ENCODE measurements at places on chromosomes 1 and 21.

DNA sequence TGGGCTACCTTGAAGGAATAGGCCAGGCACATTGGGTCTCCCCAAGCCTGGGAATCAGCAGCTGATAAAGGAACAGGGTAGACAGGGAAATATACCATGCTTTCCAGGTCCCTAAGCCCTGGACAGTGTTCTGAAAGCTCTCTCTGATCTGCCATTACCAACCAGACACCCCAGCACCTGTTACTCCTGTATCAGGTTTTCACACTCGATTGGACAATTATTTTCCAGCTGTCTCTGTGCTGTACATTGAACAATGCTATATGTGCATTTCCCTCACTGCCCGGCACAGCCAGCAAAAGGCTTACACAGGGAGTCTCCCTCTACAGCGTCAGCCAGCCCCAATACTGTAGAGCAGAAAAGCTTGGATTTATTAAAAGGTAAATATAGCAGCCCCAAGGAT is 4.7 kb downstream of the CFAP45 start:
- no peak for DNase-seq

DNA sequence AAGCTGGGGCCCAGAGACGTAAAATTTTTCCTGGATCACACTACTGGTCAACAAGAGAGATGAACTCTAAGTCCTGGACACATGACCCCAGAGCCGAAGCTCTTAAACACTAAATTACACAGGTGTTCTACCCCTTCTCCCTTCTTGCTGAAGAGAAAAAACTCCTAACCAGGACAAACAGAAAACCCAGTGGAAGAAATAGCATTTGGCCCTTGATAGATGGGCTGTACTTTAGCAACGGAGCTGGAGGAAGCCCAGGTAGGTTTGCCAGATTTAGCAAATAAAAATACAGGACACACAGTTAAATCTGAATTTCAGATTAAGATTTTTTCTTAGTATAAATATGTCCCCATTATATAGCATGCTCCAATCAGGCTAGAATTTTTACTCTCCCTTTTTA is 72.7 kb downstream of the DIRAS3 start:
- no peak for DNase-seq

DNA sequence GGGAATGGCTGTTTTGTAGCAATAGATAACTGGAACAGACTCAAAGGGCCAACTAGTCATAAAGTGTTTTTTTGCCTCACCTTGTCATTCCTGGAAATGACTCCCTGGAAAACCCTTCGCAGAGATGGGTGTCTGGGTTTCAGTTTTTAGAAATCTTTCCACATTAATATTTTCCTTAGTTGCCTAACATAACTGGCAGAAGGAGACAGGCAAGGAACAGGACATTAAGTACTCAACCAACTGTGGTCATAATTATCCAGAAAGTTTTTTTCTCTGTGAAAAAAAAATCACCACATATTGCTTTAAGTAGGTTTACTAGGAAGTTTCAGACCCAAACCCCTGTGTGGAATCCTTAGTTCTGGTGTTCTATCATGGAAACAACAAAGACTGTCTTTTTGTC is 3.4 kb upstream of the CMPK1 start:
- DNase-seq = no peak

DNA sequence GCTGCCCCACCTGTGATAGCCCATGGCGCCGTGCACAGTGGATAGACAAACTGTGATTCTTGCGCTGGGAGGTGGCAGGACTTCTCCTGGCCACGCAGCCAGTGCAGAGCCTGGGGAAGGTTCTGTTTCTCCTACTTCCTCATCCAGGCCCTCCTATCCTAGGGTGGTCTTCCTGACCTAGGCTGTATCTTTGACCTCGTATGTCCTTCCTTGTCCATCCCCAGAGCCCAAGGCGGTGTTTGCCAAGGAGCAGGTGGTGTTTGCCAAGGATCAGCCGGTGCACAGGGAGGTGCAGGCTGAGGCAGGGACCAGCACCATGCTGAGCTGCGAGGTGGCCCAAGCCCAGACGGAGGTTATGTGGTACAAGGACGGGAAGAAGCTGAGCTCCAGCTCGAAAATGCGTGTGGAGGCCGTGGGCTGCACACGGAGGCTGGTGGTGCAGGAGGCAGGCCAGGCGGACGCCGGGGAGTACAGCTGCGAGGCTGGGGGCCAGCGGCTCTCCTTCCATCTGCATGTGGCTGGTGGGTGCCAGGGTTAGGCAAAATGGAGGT is 63.9 kb downstream of the OBSCN start:
- DNase-seq = no peak

DNA sequence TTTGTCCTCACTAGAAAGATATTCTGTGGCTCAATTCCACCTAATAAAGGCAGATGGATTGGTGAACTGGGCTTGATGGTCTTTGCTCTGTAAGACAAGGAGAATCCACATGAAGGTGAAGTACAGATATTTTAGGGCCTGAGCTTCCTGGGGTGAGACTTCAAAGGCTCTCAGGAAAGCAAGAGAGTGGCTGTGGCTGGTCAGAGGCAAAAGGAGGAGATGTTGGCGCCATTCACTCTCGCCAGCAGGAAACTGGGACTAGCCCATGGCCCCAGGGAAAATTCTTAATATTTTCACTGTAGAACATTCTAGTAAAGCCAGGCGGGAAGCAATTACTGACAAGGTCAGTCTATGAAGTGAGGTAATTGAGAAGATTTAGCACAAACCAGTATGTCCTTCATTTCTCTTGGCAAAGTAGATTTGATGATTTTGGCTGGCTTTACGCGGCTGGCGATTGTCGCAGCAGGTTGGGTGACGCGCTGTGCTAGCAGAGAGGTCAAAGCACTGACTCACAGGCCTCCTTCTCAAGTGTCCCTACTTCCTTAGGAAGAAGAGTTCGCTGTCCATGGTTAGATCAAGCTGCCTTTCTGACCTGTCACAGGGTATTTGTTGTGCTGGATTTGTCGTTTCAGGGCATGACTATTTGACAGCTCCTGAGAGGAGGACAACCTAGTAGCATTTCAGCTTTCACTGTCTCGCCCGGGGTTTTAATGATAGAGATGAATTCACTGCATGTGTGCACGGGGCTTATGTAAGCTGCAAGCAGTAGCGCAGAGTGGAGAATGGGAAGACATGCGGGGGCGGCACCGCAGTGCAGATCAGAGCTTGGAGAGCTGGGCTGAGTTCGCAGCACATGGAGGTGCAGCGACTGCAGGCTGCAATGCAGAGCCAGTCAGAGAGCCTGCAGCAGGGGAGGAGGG is 32.7 kb downstream of the XCL1 start:
- no peak for DNase-seq

- no peak for DNase-seq
These were observed 98.7 kb upstream of the PDC start for GRCh38 chr1:186559601-186560116.

DNA sequence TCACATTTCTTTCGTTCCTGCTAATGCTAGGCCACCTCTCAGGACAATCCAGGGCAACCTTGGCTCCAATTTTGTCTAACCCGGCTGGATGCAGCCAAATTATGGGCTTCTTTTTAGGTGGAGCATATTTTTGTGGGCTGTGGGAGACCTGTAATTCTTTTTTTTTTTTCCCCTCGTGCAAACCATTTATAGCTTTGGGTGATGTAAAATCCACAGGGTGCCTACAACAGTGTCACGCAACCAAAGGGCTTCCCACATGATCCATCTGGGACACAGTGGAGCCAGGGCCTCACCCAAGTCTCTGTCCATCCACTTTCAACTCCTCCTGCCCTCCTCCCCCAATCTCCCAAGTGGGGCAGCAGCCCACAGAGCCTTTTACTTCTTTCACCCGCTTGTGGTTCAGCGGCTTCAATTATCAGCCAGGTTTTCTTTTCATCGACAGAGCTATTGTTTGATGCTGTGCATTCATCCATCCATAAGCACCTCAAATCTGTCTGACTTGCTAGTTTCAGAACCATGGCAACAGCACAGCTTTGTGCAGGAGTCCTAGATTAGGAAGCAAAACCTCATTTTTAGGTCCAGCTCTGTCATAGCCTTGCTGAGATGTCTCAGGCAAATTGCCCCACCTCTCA is 10.0 kb upstream of the OVAAL start:
- DNase-seq = no peak

DNA sequence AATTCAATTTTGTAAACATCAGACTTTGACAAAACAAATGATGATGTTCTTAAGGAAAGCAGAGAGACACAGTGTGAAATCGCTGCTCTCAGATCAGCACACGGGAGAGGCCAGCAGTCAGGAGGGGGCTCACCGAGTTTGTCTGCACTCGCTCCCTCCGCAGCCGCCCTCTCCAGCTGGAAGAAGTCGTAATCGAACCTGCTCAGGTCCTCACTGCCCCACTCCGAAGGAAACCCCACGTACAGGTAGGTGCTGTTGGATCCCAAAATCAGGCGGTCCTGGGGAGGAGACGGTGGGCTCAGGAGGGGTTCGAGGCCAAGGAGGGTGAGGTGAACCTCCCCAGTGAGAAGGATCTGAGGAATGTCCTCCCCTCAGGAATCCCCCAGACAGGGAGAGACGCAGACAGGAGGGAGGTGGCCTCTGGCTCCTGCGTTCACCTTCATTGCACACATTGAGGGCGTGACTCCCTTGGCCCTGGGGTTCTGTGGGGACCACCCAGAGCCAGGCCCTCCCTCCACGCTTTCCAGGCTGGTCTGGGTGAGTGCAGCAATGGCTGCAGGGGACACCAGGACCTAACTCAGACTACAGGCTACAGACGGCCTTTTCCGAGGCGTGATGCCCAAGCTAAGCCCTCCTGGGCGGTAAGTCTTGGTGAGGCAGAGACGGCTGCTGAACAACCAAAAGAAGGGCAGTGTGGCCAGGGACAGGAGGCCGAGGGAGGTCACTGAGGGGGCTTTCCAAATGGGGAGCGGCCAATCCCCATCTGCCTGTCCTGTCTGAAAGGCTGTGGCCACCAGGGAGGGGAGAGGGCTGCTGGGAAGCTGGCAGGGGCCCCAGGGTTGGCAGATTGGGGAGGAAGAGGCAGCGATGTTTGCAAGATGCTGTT is 65.5 kb downstream of the SCCPDH start:
- DNase-seq = no peak

GRCh38 chr1:121418369-121419049 is 233.7 kb downstream of the SRGAP2C start:
- no peak for DNase-seq

DNA sequence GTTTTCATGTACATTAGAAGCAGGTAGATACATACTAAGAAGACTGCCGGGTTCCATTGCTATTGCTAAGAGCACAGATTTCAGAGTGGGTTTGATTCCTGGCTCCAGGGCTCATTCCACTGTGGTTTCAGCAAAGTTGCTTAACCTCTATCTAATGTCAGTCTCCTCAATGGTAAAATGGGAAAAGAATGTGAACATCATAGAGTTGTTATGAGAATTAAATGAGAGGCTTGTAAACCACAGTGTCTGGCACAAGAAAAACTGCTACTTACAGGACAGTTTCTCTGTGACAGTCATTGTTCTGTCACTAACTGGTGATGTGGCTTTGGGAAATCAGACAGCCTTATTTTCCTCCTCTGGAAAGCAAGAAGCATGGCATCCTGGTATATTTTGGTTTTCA is 10.7 kb upstream of the PLXNA2 start:
- no peak for DNase-seq

DNA sequence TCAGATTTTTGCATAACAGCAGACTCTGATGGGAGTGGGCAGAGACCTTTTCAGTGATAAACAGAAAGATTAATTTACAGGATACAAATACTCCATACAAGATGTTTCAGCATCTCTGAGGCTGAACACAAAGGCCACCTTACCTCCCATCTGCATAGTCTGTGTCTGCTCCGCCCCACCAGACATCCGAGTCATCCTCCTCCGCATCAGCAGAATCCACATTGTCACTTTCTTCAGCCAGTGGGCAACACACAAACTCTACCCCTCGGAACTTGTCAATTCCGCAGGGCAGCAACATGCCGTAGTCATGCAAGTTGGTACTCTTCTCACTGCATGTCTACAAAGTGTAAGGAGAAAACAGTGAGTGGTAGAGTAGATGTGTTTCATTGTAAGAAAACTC is 119.7 kb downstream of the APP start:
- no peak for DNase-seq

- DNase-seq = no peak
These were observed 68.5 kb upstream of the SDC3 start for GRCh38 chr1:30977105-30977504.

GRCh38 chr1:98048751-98049325 is 128.0 kb upstream of the DPYD start:
- no peak for DNase-seq

DNA sequence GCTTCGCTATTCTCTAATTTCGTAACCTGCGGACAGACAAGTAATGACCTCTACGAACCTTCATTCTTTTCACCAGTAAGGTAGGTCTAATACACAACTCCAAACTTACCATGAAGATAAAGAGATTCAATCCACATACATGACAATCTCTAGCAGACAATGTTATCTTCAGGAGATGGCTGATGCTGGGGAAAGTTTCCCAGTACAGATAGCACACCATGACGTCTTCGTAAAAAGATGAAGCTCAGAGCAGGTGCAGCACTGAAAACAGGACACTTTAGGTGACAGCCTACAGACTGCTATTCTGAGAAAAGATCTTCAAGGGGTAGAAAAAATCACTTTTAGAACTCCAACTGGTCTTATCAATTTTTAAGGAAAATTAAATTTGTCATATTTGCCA is 41.3 kb downstream of the ZNF281 start:
- DNase-seq = no peak

GRCh38 chr1:215518594-215518993 is 48.5 kb upstream of the KCTD3 start:
- DNase-seq = no peak
